ENCODE measurements at places on chromosomes 4 and X.

GRCh38 chrX:96538104-96538725 is 146.4 kb upstream of the DIAPH2 start:
- no peak for DNase-seq

DNA sequence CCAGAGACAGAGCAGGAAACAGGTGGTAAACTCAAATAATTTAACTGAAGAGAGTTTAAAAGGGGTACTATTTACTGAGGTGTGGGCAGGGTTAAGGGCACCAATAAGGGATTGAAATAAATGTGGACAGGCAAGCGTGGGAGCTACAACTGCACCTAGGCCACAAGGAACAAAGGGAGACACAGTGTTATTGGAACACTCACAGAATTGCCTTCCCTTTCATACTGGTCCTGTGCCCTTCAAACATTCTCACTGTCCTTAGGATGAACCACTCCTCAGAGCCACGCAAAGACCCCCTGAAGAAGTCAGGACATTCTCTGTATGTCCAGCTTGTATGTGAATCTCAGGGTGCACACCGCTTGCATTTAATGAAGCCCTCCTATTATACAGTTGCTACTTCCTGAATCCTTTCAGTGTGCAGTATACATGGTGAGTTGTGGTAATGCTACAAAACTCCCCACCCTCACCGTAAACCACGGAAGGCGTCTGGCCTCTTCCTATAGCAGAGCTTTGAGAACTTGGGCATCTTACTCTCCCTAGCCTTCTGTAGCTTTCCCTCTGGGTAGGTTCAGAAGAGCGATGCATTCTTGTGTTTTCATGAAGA is 9.6 kb upstream of the MRPL1 start:
- no peak for DNase-seq

GRCh38 chrX:15915959-15916703 is 61.5 kb upstream of the AP1S2 start:
- no peak for DNase-seq

GRCh38 chrX:12967711-12968465 is 7.0 kb upstream of the TMSB4X start:
- DNase-seq, result no peak
